ENCODE measurements at places on chromosomes 11 and 22.
A peak's percentile ranks its signal among the peaks of the same experiment; 100 is the strongest.

DNA sequence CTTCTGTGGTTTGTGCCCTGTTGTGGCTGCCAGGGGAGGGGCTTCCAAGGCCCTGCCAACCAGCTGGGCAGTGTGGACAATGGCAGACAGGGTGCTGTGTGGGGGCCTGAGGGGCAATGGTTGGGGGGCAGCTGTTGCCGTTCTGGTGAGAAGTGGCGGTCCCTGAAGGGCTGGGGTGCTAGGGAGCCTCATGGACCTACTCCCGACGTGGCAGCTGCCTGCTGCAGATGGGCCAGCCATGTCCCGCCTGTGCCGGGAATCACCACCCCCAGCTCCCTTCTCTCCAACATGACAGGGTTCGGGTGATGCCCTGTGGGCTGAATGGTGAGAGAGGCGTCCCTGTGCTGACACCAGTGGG is 74.2 kb downstream of the KCNQ1 start:
- DNase-seq, result no peak

- no peak for DNase-seq
Observed at GRCh38 chr11:128189823-128190222, 397.5 kb downstream of the ETS1 start.

DNA sequence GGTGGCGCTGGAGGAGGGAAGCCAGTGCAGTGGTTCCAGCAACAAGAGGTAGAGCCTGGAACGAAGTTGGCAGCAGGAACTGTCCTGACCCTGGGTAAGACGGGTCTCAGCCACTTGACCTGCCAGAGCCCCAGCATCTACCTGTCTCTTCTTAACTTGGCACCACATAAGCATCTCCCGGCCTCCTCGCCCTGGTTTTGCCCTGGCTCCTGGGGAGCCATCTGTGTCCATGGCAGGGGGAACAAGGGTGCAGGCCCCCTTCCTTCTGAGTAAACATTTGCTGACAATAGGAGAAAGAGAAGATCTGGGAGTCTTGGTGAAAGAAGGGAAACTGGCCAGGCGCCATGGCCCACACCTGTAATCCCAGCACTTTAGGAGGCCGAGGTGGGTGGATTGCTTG is 12.8 kb downstream of the P2RY2 start:
- DNase-seq, result no peak

DNA sequence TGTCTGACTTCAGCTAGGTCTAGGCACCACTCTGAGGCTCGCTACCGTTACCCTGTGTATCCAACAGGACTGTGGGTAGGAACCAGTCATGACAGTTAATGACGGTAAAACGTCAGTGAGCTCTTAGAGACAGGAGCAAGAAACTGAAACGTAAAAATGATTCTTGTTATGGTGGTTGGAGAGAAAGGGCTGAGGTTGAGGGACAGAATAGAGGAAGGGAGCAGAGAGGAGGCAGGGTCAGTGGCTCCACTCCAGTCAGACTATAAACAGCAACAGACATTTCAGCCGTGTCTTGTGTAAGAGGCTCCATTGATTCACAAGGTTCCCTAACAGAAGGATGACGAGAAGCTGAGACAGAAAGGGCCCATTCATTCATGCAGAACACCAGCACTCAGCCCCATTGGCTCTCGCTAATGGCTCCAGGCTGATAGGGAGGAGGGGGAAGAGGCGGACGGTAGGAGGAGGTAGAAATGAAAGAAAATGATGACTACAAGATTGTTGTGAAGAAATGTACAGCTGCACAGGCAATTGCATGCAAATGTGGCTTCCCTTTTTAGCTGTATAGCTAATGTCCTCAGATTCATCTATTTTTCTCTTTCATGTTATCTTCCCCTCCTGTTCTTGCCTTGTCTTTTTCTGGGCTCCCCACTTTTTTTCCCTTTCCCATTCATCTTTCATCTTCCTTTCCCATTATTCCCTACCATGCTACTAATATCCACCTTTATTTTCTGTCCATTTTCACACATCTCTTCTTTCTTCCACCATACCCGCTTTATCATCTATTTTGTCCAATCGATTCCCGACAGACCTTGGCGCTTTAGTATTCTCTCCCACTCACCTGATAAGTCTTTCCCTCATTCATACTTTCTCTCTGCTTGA is 34.3 kb downstream of the ETS1 start:
- peak; percentile 62 for DNase-seq

DNA sequence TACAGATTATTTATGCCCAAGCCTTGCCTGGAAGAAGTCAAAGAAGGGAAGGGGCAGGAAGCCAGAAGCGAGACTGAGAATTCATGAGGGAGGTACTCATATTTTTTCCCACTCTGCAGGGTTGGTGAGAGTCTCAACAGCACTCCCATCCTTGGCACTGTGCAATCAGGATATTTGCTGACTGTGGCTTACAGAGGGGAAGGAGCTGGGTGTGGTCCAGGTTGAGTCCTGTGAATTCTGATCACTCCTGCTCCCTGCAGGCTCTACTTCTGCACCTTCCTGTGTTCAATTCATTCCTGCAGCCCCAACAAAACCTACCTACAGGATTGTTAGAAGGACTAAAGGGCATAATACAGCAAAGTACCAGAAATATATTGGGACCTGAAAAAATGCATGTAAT is 530.5 kb downstream of the INSC start:
- DNase-seq, result no peak

DNA sequence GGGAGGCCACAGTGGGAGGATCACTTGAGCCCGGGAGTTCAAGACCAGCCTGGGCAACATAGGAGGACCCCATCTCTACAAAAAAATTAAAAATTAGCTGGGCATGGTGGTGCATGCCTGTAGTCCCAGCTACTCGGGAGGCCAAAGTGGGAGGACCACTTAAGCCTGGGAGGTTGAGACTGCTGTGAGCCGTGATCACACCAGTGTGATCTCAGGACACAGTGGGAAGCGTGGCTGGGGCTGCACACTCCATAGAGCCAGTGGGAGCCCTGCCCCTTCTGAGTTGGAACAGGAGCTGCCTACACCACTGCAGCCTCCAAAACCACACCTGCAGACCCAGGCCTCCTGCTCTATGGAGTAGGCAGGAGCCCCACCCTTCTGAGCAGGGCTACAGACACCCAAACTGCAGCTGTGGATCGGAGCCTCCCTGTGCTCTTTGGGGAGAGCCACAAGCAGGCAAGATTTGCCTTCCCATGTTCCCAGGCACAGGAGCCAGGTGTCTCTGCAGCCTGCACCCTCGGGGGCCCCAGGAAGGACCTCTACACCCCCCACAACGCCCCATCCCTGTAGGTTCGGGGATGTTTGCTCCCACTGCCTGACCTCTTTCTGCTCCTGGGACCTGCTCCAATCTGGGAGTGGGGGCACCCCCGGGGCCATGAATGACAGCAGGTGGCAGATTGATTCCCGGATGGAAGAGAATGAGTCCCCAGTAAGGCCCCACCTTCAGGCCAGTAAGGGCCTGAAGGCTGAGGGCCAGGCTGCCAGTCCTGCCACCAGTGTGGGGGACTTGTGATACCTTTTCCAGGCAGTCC is 245.4 kb downstream of the BUD13 start:
- no peak for DNase-seq

Data from SIG-M5 (cell line).